CD4-positive, alpha-beta T cell treated with Interleukin-17A for 4 hours (primary cell): ENCODE measurements at places on chromosomes 4 and X.

DNA sequence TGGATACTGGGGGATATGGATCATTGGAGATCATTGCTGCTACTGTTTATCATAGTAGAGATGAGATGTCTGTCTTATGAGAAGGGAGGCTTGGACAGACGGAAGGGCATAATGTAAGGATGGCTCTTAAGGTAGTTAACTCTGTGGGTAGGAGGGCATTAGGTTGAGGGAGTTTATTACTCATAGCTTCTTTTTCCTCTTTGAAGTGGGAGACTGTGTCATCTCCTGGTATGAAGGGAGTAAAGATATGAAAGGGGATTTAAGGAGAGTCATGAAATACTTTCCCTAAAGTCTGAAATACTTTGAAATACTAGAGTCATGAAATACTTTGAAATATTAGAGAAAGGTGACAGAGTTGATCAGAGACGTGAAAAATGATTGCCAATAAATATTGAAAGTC, 255.5 kb upstream of the PITX2 start:
- no peak for DNase-seq

GRCh38 chr4:98341309-98341708, 80.1 kb downstream of the RAP1GDS1 start:
- no peak for DNase-seq

DNA sequence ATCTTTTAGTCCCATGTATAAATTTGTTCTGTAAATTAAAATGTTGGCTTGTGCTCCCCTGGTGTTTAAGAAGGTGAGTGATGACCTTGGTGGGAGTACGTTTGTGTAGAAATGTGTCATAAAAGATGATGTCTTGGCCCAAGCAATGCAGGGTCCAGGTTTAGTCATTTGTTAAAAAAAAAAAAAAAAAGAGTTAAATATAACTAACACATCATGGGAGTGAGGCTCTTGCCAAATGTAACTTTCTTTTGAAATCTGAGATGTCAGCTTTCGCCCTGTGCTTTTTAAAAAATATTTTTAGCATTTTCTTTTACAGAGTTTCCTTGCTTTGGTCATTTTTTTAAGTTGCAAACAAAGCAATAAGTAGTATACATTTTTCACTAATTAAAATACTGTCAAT, 135.6 kb downstream of the FBXO8 start:
- no peak for DNase-seq

GRCh38 chrX:13716455-13716854, 18.0 kb downstream of the TRAPPC2 start:
- no peak for DNase-seq

DNA sequence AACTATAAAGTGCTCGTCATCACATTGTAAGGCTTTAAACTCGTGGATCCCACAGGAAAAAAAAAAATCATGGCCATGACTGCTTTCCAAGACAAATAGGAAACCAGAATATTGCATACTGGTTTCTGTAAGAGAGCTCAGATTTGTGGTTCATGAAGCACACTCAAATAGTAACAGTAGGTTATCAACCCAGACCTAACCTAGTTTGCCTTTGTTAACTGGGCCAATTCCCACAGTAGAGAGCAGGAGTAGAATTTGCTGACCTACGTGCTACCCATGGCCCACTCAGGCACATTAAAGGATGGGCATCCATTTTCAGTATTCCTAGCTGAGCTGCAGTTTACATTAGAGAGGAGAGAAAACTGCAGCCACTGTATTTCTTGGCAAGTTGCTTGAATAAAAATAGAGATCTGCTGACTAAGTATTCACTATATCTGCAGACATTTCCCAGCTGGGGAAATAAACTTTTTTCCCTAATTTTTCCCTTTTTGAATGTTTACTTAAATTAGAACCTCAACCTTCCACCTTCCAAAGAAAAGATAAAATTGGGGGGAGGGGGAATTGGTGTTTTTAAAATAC, 218.5 kb downstream of the SPANXN3 start:
- DNase-seq = no peak

- DNase-seq = no peak
Measured at GRCh38 chr4:133424605-133425004, 275.5 kb downstream of the PCDH10 start.

- no peak for DNase-seq
Measured at GRCh38 chrX:21616386-21616785, 41.7 kb downstream of the KLHL34 start.

DNA sequence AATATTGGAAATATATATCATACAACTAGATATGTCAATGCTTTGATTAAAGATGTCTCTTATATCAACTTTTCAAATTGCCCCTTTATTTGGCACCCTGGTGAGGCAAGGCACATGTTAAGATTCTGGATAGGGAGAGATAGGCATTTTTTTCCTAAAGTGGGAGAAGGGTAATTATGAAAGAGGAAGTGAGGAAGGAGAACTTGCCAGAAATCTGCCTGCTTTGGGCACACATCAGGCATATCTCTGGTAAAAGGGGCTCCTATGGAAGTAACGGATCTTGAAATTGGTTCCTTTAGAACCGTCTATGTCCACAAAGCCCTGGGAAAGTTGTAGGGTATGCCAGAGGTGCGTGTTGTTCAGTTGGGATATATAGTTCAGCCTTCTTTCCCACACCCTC, 5.7 kb downstream of the IL15 start:
- DNase-seq = no peak

DNA sequence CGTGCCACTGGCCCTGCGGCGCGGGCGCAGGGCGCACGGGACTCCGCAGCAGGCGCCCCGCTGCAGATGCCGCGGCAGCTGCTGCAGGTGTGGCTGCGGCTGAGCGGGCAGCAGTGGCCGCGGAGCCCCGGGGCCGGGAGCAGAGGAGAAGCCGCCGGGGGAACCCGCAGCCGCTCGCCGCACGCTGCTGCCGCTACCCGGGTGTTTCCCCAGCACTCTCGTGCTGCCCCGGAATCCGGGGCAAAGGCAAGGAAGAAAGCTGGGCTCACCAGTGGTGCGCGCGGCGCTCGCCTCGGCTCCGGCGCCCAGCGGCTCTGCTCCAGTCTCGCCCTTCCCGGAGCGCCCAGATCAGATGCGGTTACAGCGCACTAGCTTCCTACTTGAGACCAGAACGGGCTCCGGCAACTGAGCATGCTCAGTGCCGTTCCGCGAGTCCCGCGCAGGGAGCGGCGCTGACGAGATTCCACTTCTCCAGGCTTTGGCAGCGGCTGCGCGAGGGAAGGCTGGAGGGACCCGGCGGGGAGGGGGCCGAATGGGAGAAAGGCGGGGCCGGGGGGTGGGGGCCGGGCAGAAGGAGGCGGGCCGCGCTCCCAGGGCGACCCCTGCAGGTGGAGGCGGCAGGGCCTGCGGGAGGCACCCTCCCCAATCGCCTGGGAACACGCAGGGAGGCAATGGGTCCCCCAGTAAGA, at the start of gene APBB2:
APBB2 (minus strand) TSS at position 407 of the 689 bp plus-strand sequence. CDS start 181,288 bp downstream, outside the sequence.
- DNase-seq = peak; percentile 36

DNA sequence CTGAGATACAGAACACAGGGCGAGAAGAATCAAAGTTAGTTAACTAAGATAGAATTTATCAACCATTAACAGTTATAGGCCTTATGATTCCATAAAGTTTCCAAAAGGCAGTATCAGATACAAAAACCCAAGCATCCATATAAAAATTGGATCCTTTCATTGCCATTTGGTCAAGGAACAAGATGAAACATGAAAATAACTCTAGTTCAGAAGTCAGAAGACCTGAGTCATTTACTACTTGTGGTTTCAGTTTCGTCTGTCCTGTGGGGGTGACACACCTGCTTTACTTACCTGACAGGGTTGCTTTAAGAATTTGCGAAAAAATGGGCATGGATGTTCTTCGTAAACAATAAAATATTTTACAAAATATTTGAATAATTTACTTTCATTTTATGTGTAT, 130.8 kb downstream of the ANAPC10 start:
- no peak for DNase-seq

DNA sequence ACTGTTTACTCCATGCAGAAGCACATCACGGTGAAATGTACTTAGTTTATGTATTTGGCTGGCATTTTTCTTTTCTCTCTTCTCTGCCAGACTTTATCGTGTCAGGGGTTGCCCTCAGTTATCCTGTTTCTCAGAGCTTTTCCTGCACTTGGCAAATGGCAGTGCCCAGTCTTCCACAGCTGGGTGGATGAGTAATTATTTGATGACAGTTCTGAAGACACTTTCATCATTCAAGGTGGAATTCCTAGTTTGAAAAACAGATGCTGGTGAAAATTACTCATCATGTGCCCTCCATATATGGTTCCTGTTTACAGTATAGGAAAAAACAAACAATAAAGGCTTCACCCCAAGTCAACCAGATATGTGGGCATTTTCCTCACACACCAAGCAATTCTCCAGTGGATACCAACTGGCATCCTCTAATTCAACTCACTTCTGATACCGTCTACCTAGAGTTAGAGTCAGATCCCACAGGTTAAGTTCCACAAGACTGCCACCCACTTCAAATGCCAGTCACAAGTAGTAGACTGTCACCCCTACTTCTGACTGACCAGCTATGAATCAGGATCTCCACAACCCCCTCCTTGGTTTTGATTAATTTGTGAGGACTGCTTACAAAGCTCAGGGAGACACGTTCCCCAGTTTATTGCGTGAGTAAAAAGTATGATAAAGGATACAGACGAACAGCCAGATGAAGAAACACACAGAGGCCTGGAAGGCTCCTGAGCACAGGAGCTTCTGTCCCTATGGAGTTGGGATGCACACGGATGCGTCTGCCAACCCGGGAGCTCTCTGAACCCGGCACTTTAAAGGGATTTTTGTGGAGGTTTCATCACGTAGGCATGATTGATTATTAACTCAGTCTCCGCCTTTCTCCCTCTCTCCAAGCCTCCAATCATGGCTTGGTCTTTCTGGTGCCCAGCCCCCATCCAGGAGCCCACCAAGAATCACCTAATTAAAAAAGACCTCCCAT, 72.9 kb downstream of the CLDN34 start:
- DNase-seq = no peak

DNA sequence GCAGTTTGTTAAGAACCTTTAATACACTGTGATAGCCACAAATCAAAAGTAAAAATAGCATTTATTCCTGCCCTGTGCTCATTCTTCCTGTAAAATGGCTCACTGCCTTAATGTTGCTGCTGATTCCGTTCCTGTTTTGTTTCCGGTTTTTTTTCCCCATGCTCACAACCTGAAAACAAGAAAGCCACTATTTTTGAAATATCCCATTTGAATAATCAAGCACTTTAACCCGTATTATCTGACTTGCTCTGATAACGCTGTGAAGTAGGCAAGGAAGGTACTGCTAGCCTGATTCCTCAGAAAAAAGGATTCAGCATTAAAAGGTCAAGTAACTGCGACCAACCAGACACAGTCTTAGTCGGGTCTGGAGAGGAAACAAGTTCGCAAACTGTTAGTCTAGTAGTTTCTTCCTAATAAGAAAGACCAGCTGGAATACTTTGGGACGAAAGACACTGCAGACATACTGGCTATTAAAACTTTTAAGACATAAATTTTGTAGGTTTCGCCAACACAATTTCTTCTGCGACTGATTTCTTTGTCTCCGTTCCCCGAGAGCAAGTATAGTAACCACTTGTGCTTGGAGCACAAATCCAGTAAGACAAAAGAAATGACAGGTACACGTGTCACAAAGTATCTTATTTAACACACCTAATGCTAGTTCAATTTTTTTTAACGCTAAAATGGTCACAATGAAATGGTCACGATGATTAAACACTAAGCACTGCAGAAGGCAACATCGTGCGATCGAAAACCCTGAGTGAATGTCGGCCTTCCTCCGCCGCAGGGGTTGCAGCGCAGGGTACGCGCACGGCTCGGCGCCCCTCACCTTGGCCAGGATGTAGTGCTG, 802 bp downstream of the COX18 start:
- no peak for DNase-seq

DNA sequence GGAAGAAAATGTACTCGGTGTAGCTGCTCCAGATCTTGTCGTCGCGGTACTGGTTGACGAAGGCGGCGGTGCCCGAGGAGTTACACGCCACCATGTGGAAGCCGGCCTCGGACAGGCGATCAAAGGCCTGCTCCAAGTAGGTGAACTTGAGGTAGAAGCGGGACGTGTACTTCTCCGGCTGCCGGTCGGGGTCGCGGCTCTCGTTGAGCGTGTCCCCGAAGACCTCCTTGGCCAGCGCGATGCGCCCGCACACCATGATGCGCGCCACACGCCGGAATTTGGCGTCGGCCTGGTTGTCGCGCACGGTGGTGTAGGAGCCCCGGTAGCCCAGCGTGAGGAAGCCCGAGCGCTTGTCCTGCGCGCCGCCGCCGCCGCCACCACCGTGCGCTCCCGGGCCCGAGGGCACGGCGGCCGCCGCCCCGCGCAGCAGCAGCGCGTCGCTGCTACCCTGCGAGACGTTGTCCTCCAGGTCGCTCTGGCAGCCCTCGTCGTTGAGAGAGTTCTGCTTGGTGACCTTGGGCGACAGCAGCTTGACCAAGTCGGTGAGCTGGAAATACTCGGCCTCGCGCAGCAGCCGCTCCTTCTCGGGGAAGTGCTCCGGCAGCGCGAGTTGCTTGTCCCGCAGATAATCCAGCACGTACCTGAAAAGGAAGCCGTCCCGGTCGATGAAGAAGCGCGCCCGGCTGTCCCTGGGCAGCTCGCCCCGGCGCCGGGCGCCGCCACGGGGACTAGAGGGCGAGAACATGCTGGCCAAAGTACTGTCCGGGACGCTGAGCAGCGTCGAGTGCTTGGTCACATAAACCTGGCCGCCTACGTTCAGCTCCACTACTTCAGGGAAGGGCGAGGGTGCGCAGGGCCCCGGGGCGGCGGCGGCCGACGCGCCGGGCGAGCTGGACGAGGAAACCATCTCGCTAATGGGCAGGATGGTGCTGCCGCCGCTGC, 775 bp downstream of the KCTD8 start:
- no peak for DNase-seq

GRCh38 chrX:130902446-130902782, 595 bp downstream of the ENOX2 start:
- DNase-seq = no peak

GRCh38 chr4:41015016-41015675, 199.2 kb downstream of the APBB2 start:
- DNase-seq = no peak

DNA sequence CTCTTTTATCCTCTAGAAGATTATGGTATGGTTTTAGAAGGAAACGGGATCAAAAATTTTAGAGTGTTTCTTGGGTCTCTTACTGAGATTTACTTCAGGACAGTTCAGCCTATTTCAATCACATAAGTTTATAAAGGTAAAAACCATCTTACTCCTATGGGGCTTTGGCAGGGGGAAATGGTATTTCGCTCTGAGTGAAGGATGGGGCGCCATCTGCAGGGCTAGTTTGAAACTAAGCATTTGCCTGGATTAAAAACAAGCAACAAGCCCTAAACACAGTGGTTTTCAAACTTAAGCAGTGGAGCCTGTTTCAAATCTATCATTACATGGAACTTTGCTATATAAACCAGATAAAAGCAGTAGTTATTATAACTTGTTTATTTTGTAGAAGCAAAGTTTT, 361.5 kb upstream of the FMR1 start:
- no peak for DNase-seq

- no peak for DNase-seq
Measured at GRCh38 chrX:130770615-130771014, 132.4 kb downstream of the ENOX2 start.

DNA sequence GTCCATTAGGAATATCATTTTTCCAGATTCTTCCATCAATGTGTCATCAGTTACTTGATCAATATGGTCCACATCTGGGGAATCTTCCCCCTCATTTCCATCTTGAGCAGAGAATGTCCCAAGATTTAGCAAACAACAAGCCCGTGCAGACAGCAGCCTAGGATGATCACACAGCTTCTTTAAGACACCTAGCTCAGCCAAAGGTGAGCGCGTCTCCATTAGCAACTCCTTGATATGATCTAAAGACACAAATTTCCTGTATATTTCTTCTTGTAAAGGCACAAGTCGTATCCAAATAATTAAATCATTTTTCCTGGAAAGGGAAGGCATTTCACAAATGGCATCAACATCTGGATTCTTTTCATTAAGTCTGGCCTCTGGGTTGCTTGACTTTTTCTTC, 25.8 kb downstream of the PIN4 start:
- no peak for DNase-seq
